ENCODE measurements at places on chromosomes 12 and 14.

DNA sequence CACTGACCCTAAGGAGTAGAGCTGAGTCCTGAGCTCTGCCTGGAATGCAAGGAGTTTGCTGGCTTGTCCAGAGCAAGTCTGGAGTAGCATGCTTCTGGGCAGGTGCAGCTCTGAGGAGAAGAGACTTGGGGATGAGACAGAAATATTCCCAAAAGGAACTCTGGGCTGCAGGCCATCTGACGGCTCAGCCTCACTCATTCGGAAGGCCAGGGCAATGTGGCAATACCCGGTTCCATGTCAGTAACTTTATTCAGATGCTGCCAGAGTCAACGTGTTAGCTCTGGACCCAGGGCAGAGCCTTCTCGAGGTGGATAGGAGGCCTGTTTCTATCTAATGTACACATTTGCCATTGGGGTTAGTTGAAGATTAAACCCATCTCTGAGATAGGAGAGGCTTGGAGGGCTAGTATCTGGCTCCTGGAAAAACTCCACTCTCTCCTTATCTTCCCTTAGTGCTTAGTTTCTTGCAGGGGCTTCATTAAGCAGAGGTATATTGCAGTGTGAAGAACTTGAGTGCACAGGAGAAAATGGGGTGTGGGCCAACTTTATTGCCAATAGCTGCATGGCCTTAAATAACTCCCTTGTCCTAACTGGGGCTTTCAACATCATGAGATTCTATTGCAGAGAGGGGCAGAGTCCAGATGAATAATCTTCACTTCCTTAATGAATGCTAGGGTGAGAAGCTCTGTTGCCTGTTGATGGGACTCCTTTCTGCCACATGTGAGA is 65.6 kb downstream of the NTF3 start:
- no peak for DNase-seq

DNA sequence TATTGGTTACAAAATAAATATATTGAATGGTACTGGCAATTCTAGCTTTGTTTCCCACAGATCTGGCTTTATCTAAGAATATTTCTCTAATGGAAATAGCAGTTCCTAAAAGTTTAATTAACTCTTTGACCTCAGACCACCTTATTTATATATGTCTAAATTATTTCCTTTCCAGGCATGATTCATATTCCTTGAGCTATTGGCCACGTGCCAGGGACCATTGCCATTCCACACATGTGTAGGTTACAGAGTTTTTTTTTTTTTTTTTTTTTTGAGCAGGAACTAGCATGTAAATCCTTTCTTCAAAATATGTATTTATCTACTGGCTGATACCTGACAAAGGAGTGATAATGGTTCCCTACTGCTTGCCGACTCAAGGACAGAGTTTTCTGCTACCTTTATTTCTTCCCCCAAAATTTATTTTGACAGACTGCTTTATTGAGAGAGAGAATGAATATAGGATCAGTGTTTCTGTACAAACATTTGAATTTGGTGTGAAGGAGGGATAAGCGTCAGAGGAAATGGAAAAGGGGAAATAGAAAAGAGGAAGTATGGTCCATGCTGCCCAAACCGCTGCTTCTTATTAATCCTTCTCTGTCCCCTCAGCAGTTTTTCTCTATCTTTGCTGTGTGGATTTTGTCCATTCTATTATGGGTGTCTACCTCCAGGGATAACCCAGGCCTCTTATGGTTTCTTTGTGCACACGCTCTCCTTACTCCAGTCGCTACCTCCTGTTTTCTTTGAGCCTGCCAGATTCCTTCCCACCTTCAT is 36.4 kb downstream of the PDE3A start:
- DNase-seq, result peak; percentile 94

DNA sequence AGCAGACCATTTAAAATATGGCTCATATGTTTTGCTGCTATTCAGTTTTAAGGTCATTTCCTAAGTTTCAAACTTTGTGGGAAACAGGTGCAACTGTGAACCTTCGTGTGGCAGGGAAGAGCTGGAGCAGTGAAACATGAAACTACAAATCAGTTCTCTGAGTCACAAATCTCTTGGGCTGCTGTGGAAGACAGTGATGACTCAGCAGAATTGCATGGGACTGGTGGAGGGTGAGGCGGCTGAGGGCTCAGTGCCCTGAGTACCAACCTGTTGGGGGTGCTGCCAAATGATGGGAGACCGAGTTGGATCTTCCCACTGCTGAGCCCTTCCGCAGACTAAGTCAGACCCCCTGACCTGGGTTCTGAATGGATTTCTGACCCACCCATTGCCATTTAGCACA is 8.4 kb upstream of the CALM1 start:
- no peak for DNase-seq

- DNase-seq, result no peak
These were observed 124.0 kb downstream of the NTS start for GRCh38 chr12:85998074-85998473.

- DNase-seq, result no peak
These were observed 111.5 kb downstream of the PAX9 start for GRCh38 chr14:36773136-36773540.

DNA sequence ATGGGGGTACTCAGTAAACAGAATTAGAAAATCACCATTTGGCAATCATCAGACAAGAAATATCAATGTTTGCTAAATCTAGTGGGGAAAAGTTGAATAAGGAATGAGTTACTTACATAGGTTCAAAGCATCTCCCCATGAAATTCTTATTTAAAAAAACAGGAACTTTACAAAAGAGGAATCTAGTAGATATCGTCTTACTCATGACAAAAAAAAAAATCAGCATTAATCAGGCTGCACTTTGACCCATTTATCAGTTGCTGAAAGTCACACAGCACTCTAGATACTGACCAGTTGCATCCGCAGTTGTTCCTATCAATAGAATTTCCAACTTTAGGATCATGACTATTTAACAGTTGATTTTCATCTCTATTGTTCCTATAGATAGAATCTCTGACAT is 5.8 kb upstream of the DICER1 start:
- no peak for DNase-seq

All from AML-193 (cell line).